Activated CD4-positive, alpha-beta T cell treated with anti-CD3 and anti-CD28 coated beads, Interleukin-2, amount 50 U/mL, for 4 hours (primary cell): ENCODE measurements at places on chromosomes 16 and 17.

- no peak for DNase-seq
Observed at GRCh38 chr17:15957608-15958307, 12.8 kb downstream of the ADORA2B start.

DNA sequence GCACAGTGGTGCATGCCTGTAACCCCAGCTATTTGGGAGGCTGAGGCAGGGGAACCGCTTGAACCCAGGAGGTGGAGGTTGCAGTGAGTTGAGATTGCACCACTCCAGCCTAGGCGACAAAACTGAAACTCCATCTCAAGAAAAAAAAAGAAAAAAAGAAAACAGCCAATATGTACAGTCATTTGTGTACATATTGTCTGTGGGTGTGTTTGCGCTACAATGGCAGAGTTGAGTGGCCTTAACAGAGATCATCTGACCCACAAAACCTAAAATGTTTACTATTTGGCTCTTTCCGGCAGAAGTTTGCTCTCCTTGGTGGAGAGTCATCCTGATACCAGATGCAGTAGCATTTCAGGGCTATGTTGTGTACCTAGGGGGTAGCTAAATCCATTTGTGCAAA is 57.9 kb downstream of the ARSG start:
- no peak for DNase-seq

DNA sequence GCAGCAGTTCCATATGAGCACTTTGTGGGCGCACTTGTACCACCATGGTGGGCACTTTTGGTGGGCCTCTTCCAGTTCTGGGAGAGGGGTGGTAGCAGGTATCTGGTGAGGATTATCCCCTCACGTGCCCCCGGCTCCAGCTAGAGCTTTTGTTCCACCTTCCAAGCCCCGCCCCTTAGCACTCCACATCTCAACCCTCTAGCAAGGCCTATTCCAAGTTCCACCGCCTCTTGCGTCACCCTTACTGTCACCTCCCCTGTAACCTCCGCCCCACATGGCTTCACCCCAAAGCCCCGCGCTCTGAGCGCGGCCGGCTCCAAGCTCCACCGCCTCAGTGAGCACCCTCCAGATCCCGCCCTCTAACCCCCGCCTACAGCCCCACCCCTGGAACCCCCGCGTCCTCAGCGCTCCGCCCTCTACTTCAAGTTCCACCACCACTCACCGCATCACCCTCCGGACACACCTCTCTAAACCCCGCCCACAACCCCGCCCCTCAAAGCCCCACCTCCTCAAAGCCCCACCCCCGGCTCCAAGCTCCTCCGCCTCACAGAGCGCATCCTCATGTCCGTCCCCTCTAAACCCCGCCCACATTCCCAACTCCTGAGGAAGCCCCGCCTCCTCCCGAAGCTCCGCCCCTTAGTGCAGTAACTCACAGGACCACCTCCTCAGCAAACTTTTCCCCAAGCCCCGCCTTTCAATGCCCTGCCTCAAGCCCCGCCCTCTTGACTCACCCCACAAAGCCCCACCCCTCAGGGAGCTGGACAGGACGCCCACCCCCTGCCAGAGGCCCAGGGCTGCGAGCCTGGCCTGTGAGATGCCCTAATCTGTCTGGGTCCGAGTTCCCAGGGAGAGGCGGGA is 11.1 kb downstream of the SCN4A start:
- peak; percentile 9 for DNase-seq

DNA sequence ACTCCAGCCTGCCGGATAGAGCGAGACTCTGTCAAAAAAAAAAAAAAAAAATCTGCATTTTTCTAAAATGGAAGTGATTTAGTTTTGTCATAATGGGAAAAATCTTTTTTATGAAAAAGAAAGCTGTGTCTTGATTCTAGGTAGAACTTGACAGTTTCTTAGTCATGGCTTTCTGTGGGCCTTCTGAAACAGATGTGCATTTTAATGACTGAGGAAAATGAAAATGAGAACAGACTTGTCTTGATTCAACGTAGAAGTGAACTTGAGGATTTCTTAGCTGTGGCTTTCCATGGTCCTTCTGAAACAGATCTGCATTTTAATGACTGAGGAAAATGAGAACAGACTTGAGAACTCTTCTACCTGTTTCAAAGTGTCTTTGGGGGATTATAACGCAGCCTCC is 171.7 kb downstream of the VPS53 start:
- no peak for DNase-seq

- no peak for DNase-seq
Observed at GRCh38 chr17:41787021-41787418, 509 bp upstream of the JUP start.

DNA sequence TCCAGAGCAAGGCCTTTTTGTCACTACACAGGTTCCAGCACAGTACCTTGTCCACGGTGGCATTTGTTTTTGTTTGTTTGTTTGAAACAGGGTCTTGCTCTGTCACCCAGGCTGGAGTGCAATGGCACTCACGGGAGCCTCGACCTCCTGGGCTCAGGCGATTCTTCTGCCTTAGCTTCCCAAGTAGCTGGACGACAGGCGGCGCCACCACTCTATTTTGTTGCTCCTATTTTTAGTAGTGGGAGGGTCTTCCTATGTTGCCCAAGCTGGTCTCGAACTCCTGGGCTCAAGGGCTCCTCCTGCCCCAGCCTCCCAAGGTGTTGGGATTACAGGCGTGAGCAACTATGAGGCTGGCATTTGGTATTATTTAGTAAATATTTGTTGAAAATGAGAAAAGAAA is 10.3 kb downstream of the MRC2 start:
- no peak for DNase-seq

- DNase-seq = no peak
Observed at GRCh38 chr16:87826798-87827587, 42.3 kb downstream of the SLC7A5 start.

DNA sequence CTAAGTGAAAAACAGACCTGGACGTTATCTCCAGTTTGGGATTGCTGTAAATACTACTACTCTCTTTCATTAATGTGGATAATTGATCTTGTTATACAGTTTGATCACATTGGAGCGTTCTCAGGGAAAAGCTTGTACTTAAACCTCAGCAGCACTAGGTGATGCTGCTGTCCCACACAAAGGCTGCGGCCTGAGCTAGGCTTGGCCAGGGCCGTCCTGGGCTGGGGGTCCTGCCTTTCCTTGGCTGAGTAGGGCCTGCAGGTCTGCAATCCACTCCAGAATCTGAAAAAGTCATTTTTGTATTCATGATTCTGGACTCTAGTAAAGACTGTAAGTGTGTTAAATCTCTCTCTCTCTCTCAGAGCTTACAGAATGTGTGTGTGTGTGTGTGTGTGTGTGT is 23.7 kb upstream of the PMFBP1 start:
- no peak for DNase-seq

DNA sequence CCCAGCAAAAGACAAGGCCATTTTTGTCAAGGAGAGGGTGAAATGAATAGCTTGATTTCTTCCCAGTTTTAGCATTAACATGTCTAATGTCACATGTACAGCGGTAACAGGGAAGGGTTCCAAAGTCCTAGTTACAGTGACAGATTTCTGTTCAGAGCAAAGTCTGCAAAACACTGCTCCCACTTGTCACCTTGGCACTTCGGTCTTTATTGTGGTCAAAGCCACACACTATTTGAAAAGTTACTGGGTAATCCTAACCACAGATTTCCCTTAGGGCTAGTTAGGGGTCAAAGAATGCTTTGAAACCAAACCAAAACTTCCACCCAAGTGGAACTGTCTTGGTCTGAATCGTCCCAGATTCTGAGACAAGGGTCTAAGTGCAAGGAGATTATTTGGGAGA is 455.6 kb downstream of the HS3ST3B1 start:
- DNase-seq = no peak

DNA sequence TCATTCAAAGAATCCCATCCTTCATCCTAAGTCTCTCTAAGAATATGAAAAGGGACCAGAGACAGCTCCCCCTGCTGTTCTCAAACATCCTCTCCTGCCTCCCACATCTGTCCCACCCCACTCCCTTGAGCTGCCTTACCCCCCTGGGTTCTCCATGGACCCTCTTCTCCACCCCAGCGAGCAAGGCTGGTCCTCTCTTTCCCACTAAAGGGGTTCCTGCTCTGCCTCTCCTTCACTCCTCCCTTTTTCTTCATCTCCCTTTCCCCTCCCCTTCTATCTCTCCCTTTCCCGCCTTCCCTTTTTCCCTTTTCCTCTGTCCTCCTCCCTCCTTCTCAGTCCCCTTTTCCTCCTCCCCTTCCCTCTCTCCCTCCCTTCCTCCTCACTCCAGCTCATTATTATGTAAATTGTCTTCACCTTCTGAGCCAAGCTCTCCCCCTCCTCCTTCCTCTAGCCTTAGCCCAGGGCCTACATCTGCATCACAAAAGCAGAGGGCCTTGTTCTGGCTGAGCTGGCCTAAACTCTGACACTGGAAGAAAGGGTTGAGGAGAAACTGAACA is 90.0 kb downstream of the GNAO1 start:
- DNase-seq = no peak

DNA sequence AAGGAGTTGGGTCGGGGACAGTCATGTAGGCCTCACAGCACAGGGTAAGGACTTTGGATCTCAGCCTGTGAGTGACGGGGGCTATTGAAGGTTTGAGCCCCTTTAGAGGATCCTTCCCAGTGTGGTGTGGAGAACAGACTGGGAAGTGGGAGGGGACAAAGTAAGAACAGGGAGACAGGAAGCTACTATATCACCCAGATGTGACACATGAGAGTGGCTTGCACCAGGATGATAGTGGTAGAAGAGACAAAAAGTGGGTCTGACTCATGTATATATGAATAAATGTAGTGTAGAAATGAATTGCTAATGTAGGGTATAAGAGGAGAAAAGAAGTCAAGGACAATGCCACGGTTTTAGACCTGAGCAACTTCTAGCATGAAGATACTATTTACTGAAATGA is 4.5 kb downstream of the NUP93 start:
- DNase-seq = no peak

DNA sequence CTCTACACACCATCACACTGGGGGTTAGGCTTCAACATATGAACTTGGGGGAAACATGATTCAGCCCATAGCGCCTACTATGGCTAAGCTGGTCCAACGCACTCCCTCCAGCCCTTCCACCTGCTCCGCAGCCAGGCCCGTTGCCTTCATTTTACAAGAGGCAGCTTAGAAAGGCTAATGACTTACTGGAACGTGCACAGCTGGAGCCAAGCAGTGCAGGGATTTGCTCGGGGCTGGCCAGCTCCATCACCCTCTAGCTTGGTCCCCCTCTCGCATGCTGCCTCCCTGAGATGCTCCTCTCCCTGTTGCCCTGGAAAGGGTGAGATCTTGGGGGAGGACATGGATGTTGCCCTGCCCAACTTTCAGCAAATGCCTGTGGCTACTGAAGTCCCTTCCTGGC is 2.8 kb upstream of the CACNG1 start:
- DNase-seq = no peak

- no peak for DNase-seq
Observed at GRCh38 chr17:28033972-28034714, 8.3 kb upstream of the NLK start.

GRCh38 chr17:62965174-62965685 is 805 bp upstream of the TANC2 start:
- peak; percentile 6 for DNase-seq

GRCh38 chr17:41067281-41067680 is 1.6 kb upstream of the KRTAP2-4 start:
- no peak for DNase-seq

DNA sequence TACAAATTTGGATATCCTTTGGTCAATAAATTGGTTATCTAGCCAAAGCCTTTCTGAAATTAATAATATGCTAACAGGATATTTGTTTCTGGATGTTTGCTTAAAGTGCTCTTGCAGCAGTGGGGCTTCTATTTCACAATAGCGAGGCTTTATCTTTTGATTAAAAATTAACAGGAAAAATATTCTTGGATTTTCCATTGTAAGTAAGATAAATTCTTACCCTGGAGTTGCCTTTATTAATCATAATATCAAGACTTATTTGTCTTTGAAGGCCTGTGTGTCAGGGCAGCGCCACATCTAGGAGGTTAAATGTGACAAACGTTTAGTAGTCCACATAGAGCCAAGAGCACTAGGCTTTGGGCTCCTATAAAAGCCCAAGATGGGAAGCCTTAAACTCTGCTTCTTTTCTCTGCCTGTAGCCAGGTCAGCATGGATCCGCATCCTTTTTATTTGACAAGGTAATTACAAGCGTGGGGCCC is 5.3 kb downstream of the TMEM97 start:
- DNase-seq = no peak

- DNase-seq = no peak
Observed at GRCh38 chr17:69390795-69391501, 23.5 kb upstream of the MAP2K6 start.

- DNase-seq = no peak
Observed at GRCh38 chr17:81401723-81402529, 6.7 kb downstream of the BAHCC1 start.

- no peak for DNase-seq
Observed at GRCh38 chr16:52643006-52643405, 96.1 kb upstream of the TOX3 start.

DNA sequence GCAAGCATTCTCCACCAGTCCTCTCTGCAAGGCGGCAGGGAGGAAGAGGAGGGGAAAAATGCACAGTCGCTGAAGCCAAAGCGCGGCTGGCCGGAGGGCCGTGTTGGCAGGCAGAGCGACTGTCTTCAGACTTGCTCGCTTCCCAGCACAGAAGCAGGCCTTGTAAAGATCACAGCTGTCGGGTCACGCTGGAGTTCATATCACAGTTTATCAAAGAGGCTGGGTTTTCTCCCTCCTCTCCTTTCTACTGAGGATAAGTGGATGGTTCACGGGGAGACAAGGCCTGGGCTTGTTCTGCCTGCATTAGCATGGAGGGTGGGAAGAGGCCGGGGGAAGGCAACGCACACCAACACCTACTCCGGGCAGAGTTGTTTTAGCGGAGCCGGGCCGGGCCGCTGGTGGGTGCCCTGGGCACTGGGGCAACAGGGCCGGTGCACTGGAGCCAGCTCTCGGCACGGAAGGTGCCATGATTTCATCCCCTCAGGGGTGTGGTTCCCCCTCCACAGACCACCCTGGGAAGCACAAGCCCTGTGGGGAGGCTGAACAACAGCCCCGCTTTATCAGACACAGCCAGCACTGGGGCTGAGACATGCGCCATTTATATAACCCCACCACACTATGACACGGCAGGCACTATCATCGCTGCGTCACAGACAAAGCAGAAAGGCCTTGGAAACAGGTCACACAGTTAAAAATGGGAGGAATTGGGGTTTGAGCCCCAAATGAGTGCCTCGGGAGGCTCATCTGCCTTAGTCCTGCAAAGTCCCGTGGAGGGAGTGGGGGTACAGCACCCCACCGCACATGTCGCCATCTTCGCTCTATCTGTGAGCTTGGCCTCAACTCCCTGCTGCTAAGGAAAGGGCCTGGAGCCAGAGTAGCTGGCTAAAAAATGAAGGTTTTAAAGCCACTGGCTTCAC is 40.3 kb upstream of the MTSS2 start:
- no peak for DNase-seq

GRCh38 chr16:51641191-51641765 is 490.2 kb upstream of the SALL1 start:
- DNase-seq = no peak

- no peak for DNase-seq
Observed at GRCh38 chr16:88482630-88483391, 29.7 kb downstream of the ZFPM1 start.

DNA sequence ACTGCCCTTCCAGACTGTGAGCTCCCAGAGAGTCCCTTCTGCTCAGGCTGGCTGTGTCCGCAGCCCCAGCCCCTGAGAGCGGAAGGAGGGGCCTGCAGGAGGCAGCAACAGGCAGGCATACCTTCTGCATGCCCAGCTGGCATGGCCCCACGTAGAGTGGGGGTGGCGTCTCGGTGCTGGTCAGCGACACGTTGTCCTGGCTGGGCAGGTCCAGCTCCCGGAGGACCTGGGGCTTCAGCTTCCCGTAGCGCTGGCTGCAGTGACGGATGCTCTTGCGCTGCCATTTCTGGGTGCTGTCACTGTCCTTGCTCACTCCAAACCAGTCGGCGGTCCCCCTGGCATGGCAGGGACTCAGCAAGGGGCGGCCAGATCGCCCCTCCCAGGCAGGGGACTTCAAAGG is 9.0 kb downstream of the RHBDF1 start:
- no peak for DNase-seq

GRCh38 chr16:53433509-53433908 is 762 bp upstream of the RBL2 start:
- DNase-seq = no peak
